Prostate gland (tissue), 2 donors: ENCODE measurements at places on chromosomes 1 and 21. TPM values are rescaled to one million over a fixed set of nuclear protein-coding genes. Genes with fewer than 3 reads are reported as not detected.

DNA sequence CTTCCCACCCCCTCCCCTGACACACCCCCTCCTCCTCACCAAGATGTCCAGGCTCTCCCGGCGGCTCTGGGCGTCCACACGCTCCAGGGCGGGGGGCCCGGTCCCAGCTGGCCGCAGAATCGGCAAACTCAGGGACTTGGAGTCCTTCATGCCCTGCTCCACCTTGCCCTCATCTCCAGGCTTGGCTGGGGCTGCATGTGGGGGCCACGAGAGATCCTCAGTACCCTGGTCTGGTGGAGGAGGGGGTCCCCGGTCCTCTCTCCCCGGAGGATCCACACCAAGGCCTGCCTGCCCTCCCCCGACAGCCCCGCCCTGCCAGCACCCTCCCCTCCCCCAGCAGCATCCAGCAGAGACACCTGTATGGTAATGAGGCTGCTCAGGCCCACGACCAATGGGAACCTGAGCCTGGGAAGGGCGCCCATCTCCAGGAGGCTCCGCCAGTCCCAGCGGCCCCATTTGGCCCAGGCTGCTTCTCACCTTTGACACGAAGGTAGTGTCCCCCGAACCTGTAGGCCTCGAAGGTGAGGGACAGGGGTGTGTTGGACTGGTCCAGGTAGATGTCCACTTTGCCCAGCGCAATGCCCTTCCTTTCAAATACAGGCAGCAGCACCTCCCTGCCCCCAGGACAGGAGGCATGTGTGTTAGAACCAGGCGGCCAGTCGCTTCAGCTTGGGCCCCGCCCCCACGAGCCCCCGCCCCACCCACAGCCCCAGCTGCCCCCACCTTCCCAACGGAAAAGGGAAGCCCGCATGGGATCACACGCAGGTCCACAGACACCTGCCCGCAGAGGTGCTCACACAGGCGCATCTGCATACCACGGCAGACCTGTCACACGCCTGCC lies 8.2 kb upstream of the TNFRSF25 start:
- DNase-seq: no peak

GRCh38 chr1:86394416-86394815 lies 1.7 kb downstream of the ODF2L start:
- DNase-seq: no peak

DNA sequence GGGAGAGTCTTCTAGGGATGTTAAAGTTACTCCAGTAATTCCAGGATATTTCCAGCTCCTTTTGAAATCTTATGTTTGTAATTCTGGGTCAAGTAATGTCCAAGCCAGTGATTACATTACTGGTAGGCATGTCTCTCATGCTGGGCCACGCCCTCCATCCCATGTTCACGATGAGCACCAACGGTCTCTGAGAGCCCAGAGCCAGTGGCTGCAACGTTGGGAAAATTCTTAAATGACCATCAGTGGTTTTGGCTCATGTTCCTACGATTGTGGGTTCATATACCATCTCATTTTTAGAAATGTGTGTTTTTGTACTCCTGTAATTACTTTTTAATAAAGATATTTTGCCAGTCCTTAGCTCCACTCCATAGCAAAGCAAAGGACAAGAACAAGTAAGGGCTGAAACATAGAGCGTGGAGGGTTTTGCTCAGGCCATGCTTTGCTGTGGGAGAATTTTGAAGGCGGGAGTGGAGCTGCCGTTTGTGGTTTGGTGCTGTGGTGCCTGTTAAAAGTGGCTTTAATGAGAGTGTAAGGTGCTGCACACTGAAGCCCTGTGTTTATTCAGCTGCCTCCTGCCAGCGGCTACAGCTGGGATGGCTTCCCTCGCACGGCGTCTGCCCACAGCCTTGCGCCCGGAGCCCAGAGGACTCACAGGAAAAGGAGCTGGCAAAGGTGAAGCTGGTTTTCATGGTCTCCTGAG lies 28.9 kb downstream of the VANGL1 start:
- peak; percentile 38 for DNase-seq

DNA sequence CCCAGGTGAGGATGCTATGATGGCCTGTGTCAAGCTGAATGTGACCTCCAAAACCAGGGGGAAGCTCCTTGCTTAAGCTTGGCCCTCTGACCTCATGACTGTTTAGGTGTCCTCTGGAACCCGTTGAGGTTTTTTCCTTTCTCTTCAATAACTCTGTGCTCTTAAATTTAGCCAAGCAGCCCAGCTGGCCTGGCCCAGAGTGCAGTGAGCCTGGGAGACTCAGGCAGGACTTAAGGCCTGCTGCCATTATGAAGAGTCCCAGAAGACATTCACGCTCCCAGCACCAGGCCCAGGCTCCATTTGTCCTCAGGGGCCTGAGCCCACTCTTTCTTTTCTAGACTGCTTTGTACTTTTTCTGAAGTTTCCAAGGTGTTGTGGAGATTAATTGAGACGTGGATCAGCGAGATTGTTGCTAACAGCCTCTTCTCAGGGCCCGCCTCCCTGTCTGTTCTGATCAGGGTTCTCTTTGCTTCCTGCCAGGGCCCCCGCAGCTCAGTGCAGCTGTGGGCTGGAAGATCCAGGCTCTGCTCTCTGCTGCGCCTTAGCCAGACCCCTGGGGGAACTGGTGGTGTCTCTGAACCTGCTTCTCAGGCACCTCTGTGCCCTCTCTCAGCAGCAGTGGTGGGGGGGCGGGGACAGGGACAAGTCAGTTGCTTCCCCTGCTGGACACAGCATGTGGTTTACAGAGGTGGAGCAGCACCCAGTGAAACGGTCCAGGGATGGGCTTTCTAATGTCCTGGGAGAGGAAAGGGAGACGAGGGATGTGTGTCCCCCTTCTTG lies 124.2 kb downstream of the GRIK3 start:
- no peak for DNase-seq

Gene ELF3
- 191 TPM for total RNA-seq

Gene RAP1A
- total RNA-seq: 31.4 TPM

DNA sequence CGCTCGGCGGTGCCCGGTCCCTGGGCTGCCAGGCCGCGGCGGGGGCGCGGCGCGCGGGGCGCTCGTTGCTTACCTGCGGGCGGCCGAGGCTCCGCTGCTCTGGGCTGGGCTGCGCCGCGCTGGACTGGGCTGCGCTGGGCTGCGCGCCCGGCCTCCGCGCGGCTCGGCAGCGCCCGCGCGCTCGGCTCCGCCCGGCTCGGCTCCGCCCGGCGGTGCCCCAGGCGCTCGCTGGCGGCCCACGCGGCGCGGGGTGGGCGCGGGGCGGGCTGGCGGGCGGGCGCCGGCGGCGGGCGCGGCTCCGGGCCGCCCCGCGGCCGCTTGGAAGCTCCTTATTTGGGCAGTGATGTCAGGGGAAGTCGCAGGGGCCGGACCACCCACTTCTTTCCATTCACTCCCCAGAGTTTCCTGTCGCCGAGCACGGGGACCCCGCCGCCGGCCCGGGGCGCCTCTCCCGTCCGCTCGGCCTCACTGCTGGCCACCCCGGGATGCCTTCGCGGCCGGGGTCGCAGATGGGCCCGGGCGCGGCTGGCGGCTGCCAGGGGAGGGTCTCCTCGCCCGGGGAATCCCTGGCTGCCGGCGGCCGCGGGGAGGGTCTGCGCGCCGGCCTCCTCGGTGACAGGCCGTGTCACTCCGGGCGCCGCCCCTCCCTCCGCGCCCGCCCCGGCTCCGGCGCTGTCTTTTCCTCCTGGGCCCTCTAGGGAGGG lies 177.7 kb upstream of the EDN2 start:
- peak; percentile 73 for DNase-seq
